ENCODE measurements at places on chromosomes 2 and 18.
A peak's percentile ranks its signal among the peaks of the same experiment; 100 is the strongest.

- DNase-seq: no peak
Measured at GRCh38 chr2:8511868-8512612, 169.8 kb upstream of the ID2 start.

GRCh38 chr2:64649013-64649484 lies 4.7 kb downstream of the SERTAD2 start:
- DNase-seq: no peak

- DNase-seq: no peak
Measured at GRCh38 chr2:171210216-171210863, 49.6 kb upstream of the TLK1 start.

DNA sequence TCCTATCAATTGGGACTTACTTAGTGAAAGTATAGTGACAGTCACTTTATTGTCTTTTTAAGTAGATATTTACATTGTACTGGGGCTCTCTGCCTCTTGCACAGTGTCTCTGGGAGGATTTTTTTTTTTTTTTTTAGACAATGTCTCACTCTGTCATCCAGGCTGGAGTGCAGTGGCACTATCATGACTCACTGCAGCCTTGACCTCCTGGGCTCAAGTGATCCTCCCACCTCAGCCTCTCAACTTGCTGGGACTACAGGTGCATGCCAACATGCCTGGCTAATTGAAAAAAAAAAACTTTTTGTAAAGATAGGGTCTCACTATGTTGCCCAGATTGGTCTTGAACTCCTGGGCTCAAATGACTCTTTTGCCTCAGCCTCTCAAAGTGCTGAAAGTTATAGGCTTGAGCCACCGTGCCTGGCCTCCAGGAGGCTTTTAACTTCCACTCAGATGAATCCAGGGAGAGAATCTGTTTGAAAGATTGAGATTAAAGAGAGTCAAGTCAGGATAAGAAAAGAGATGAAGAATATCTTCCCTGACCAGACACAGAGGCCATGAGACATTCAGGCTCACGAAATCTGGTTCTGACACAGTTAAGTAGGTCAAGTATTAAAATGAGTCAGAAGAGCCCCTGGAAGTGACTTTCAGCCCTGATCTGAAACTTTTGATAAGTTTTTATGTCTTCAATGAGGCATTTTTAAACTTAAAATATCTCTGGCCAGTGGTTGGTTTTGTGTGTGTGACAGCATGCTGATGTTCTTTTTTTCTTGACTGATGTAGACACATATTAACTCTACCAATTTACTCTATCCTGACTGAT lies 18.3 kb downstream of the ARHGEF33 start:
- DNase-seq: no peak

DNA sequence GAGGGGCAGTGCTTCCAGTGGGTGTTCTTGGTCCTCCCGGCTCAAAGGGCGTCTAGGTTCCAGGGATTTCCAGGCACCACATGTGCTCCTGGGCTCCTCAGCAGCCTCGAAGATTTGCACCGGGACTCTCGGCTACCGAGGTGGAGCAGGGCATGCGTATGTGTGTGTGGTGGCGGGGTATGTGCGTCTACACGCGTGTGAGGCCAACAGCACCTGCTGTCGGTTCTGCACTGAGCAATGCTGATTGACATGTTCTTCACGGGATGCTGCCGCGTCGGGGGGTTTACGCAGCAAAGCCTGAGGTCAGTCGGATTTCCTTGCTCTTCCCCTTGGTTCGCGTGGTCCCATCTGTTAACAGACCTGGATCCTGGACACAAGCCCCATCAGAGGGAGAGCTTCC lies 119.8 kb downstream of the NDUFA10 start:
- no peak for DNase-seq

DNA sequence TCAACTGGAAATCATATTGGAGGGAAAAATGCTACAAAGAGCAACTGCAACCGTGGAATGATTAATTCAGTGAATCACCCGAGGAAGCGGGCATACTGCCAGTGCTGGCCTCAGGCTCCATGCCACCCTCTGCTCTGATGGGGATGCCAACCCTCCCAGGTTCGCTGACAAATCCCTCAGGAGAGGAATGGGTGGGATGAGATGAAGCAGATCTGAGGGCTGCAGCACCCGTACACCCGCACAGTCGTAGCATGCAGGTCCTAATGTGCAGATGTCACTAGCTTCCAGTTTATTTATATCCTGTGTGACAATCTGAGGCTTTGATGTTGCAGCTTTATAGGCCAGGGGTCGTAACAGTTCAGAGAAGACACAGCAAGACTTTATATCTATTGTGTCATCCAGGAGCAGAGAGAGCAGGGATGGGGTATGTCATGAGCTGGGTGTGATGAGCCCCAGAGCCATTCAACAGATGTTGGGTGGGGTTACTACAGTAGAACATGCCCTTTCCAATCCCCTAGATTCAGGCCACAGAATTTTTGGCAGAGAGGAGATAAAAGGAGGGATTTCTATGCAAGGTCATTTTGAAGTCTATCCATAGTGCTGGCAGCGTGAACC lies 44.6 kb downstream of the DPP4 start:
- no peak for DNase-seq

GRCh38 chr2:213429516-213429915 lies 145.3 kb downstream of the SPAG16 start:
- DNase-seq: no peak

GRCh38 chr2:41972819-41973218 lies 75.0 kb upstream of the PKDCC start:
- DNase-seq: no peak

GRCh38 chr2:102181919-102182635 lies 4.7 kb upstream of the IL1RL2 start:
- no peak for DNase-seq

DNA sequence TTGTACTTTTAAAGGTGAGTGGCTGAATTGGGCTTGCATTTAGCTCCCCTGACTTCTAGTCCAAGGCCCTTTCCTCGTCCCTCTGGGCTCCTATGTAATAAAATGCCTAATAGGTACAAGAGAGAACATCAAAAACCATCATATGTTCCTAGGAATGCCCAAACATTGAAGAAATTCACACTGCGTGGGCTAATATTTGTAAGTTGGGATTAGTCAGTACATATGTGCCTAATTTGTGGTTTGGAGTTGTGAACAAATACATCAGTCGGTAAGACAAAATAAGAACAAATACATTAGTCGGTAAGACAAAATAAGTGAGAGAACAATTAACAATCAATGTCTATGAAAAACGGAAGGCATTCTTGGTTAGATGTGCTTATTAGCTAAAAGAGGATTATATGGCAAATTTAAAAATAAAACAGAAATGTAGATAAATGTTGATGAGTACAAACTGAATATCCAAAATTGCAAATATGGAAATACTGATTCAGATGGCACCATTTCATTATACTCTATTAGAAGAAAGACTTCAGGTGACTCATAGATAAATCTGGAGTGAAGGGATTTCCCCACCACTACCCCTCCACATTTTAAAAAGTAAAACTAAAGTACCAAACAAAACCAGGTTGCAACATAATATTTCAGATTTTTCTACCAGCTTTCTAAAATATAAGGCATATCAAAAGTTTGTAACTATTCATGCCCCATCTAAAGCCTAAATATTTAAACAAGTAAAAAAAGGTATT lies 325.4 kb downstream of the ZEB2 start:
- no peak for DNase-seq

- no peak for DNase-seq
Measured at GRCh38 chr2:178269438-178270224, 75.3 kb downstream of the OSBPL6 start.

DNA sequence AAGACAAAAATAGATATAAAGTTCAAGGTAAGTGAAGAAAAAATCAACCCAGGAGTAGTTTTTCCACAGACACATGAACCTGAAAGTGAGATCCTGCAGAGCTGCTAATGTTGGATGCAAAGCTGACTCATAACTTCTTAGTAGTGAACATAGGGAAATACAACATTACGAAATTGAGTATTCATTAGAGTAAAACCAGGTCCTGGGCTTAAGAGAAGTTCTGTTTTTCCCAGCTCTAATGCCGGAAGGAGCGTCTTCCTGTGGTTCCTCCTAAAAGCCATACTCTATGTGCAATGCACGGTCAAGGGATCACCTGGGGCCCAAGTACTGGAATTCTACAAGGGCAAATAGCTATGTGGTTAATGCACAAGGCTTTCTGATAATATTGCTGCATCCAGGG lies 141.7 kb downstream of the RBMS1 start:
- no peak for DNase-seq

DNA sequence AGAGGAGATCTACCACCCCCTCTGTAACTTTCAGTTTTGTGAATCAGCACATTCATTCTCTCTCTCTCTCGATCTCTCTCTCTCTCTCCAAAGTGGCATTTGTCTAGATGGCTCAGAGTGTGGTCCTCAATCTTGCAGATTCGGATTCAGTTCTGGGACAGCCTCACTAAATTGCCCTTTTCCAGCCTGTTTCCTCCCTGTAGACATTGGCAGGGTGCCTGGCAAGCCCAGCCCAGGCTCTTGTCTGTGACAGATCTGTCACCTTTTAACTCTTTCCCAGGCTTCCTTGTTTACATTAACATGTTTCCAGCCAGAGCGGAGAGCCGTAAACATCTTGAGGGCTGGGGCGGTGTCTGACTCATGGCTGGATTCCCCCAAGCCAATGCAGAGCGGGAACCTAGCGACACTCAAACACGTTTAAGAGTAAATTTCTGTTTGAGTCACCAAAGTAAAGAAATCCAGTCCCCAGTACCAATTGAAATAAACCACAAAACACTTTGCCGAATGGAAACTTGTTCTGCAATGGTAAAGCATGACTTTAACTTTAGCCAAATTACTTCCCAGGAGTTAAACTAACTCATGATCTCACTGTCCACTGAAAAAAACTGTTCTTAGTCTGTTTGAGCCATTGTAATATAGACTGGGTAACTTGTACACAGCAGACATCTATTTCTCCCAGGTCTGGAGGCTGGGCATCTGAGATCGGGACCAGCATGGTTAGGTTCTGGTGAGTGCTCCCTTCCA lies 6.6 kb upstream of the CYP27C1 start:
- no peak for DNase-seq

DNA sequence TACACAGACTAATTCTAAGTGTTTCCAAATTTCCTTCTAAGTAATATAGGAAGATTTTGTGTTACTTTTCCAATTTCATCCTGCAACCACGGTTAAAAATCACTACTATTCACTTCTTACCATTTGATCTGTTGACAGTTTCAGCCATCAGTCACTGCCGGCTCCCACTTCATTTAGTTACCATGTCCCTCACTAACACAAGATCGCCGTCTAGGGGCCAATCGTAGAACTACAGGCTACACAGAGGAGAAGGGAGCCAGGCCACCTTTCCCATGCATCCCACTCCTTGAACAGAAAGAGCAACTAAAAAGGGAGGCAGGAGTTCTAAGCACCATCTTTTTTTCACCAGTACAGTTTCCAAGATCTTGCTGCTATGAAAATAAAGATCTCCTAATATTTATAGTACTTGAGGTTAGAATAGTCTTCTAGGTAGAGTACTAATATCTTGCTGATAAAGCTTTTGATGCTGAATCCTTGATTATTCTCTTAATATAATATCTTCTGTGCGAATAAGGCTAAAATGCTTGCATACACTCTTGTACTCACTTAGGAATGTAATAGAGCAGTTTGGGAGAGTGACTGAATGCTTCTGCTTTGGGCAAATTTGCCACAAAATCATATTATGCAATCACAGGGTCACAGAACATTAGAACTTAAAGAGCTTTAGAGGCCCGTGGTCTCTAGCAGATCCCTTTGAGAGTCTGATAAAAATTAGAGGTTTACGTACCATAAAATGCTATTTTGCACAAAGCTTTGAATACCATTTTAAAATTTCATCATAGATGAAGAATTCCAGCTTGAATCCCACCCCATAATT lies 39.5 kb upstream of the CYP1B1 start:
- peak; percentile 23 for DNase-seq

DNA sequence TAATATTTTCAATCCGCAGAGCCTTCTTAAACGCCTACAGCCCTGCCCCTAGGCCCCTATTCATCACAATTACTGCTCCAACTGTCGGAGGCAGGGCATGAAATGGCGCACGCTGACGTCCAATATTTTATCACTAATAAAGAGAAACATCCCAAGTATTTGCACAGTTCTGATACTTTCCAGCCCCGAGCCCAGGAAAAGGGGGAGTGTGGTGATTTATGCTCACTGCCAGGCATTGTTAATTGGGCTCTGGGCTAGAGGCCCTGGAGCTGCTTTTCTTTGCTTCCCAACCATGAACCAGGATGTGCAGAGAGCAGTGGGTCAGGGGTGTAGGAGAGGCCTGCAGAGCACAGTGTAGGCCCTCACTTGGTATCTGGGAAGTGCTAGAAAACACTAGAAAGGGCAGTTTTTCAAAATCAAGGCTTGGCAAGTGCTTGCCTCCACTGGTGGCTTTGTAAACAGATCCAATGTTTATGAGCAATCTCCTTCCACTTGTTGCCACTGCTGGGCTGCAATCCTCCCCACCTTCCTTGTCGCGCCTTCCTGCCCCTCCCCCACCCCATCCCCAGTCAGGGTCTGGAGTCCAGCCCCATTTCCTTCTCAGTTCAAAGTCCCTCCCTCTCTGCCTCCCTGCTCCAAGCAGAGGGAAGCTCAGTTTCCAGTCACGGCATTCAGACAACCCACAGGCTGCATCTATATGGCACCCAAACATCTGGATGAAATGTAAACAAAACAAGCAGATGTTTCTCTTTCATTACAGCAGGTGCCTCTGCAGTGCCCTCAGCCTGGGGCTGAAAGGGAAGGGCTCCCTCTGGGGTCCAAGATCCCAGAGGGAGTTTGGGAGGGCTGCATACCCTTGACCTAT lies 83.9 kb upstream of the PKDCC start:
- no peak for DNase-seq

DNA sequence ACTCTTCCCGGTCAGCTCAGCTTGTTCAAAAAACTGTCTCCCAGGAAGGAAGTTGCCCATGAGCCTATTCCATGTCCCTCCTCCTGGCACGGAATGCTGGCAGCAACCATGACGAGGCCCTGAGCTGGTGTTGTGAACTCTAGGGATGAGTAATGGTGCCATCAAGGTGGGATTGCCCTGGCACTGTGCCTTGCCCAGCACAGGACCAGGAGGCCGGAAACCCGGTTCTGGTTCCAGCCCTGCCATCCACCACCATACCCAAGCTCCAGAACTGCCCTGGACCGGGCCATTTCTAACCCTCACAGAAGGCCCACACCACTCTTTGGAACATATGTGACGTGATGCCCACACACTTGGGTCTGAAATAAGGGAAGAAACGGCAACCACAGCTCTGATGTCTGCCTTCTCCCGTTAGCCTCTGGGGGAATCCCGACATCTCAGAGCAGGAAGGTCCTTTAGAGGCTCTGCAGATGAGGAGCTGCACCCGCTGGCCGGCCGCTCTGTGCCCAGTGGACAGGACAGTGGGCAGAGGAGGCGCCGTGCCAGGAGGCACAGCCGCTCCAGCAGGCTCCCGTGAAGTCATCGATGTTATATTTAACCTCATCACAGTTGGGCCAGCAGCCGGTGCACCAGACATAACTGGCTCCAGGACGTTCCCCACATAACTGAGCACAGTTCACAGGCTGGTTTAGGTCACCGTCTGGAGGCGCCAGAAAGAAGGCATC lies 462.1 kb upstream of the ID2 start:
- DNase-seq: no peak

GRCh38 chr18:48375150-48375800 lies 33.9 kb downstream of the ZBTB7C start:
- DNase-seq: no peak

DNA sequence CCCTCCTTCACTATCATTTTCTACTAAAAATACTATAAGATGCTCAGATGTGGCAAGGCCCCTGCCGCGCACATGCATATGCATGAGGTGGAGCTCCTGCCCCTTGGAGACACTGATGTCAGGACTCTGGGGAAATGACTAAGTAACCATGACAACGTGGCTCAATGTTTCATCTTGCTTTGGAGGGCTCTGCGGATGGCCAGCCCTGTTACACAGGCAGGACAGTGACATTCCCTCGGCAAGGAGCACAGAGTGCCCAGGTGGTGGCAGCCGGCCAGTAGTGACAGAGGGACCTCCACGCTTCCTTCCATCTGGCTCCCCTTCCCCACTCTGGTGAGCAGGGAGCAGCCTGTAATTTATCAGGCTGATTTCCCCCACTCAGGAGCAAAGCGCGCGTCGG lies 364.1 kb downstream of the SS18 start:
- DNase-seq: no peak

Data from CD4-positive, alpha-beta T cell (primary cell).